ENCODE measurements at places on chromosomes 12 and 14.

DNA sequence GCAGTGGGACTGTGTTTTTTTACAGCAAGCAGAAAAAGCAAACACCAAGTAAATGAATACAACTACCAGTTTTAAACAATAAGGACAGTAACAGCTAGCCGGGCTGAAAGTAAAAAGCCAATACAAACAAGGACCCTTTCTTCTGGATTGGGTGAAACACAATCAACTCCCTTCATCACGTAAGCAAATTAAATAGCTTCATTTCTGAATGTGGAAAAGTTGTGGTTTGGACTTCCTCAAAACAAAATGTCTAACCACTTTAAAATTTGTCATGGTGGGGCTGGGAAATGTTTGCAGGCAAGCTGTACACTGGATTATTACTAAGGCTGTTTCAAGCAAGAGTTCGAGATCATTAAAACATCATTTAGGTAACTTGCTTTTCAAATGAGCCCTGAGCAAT lies 47.4 kb downstream of the TCHP start:
- DNase-seq: peak; percentile 83

DNA sequence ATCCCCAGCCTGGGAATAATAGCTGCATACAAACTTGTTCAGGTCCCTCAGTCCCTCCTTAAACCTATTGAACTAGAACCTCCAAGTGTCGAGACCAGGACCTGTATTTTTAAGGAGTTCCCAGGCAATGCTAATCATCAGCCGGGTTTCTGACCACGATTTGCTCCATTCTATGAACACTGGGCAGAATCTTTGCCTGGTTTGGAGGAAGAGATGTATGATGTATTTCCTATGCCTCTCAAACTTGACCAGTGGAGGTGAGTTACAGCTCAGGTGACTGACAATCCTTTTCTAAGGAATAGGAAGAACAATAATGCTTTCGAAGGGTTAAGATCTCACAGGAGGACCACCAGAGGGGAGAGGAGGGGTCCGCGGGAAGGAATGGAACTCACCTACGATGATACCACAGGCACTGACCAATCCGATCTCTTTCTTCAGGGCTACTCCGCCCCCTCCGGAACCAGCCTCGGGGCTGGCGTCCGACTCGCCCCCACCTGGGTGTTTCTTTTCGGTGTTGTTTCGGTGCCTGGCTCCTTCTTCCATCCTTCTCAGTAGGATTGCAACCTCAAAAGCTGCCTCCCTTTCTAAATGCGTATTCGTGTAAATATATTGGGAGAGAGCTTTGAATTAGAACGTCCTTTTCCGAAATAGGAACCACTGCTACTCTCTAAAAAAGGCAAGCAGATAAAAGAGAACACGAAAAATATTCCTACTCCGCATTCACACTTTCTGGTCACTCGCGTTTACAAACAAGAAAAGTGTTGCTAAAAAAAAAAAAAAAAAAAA lies 895 bp downstream of the SLC7A8 start:
- no peak for DNase-seq

GRCh38 chr12:49825971-49826421 lies 2.2 kb downstream of the NCKAP5L start:
- peak; percentile 20 for DNase-seq

DNA sequence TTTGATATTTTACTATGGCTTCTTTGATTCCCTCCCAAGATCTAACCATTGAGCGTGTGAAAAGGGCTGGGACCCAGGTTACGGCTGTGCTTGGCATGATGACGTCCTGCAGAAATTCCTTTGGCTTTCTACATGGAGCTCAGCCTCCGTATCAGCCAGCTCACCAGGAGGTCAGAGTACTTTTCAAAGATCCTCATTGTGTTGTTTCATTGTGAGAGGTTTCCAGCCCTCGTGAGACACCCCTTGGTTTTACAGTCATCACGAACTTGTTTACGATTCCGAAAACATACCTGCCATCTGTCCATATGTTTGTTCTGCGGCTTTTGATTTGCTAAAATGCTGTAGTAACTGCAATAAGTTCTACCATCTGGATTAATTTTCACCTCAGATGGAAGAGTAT lies 453.1 kb downstream of the TMEM121 start:
- DNase-seq: no peak

- DNase-seq: no peak
Observed at GRCh38 chr14:93017301-93017797, 94.4 kb downstream of the CHGA start.

DNA sequence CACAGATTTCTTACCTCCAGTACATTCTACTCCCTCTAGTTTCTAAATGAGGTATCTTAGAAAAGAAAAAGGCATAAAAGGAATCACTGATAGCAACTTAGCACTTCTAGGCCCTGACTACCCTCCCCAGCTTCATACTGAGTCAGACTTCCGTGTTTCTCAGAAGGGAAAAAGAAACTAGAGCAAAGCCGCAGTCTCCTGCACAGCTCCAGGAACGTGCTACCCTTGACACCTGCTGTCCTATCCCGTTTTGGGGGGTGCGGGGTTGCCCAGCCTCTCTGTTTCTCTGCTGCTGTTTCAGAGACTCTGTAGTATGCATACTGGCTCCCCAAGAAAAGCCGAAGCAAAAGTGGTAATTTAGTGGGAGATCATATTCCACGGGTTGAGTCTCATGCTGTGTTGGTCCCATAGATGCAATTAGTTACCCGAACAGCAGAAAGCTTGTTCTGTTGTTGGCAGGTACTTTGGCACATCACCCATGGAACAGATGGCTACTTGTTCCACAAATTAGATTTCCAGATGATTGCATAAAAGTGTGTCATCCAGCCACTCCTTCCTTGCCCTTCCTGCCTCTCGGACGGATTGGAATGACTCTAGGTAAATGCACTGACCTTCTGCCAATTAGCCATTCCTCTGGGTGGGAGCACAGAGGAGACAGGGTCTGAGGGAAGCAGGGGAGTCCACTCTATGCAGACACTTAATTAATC lies 438.1 kb downstream of the FUT8 start:
- DNase-seq: no peak

GRCh38 chr12:47818467-47819137 lies 1.1 kb downstream of the HDAC7 start:
- DNase-seq: peak; percentile 46

DNA sequence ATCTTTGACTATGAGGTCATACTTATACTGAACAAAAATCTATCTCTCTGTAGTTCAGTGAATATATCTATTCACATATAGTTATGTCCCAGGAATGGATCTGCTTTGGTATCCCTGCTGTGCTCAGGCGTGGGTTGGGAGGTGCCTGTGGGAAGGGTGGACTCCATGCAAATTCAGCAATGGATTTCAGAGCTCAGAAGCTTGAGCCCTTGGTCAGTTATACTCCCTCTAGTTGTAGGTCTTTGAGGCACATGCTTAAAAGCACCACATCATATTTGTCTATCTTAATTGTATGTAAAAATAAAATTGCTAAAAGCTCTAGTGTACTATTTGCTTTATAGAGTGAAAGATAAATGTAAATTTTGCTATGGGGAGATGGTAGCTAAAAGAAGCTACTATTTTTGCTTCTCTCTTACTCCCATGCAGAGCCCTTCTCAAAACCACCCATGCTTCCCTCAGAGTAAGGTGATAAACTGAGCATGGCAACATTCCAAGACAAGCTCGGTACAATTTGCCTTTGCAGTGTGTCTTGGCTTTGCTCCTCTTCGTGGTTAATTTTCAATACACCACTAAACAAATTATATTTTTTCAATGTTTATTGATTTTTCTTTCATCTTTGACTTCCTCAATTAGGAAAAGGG lies 54.9 kb downstream of the SLC16A7 start:
- peak; percentile 42 for DNase-seq

GRCh38 chr14:23661542-23661941 lies 25.4 kb downstream of the DHRS2 start:
- no peak for DNase-seq

DNA sequence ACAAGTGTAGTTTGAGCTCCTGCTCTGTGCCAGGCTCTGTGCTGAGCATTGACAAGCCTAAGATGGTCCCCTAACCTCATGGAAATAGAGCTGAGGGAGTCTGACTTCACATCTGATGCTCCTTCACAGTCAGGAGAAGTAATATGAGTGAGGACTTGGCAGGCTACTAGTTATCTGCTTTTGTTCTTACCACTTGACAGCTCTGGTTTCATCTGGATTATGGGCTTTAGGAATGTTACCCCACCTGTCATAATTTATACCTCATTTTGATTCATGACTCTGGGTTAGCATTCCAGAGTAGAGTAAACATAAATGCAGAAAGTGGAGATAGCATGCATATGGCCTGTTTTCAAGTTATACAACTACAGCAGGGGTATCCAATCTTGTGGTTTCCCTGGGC lies 40.5 kb downstream of the ATP6V1D start:
- peak; percentile 18 for DNase-seq

DNA sequence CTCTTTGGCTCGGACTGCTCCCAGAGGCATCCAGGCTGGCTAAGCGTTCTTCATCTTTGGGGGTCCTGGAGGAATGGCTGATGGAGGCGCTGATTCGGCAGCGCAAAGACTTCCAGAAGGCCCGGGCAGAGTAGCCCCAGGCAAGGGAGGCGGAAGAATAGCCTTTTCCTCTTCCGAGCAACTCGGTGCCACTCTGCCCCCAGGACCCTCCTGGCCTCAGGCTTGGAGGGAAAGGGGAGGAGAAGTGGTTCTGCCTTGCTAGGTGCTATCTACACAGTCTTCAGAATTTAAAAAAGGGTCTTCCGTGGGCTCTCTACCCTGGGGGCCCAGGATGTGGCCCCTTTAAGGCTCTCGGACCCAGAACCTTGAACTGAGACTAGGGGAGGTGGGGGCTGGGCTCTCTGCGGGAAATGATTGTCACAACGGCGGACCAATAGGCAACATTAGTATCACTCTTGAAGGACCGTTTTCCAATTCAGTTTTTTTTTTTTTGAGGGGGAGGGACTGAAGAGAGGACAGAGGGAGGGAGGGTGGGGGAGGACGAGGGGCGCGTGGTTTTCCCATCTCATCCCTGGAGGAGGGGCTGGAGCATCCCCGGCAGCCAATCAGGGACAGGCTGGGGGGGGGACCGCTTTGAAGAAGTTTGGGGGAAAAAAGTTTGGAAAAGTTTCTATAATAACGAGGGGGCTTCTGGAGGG lies at the start of gene NFATC4:
TSS of gene NFATC4 (plus strand) at position 671 of the 698 bp plus-strand sequence. CDS start 157 bp downstream, outside the sequence.
- DNase-seq: peak; percentile 92

GRCh38 chr12:57621497-57622292 lies 10.5 kb downstream of the ARHGEF25 start:
- DNase-seq: peak; percentile 73
